CD4-positive, alpha-beta T cell treated with Interleukin-15 for 4 hours (primary cell): ENCODE measurements at places on chromosomes 7 and 10.

GRCh38 chr7:110017405-110017804, 1073.5 kb upstream of the LRRN3 start:
- no peak for DNase-seq

- no peak for DNase-seq
These were observed 330.7 kb downstream of the BMPER start for GRCh38 chr7:34236057-34236456.

DNA sequence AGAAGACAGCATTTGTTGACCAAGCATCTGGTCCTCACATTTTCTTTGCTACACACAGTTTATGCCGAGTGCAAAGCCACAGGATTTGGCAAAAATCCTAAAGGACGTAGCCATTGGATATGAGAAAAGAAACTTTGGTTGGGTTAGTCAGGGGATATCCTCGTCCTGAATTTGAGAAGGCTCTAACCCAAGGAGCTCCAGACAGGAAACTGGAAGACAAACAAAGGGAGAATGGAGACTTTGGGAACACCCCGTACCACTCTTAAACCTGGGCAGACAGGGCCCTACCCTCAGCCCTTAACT, 146.6 kb upstream of the FRMD4A start:
- no peak for DNase-seq

DNA sequence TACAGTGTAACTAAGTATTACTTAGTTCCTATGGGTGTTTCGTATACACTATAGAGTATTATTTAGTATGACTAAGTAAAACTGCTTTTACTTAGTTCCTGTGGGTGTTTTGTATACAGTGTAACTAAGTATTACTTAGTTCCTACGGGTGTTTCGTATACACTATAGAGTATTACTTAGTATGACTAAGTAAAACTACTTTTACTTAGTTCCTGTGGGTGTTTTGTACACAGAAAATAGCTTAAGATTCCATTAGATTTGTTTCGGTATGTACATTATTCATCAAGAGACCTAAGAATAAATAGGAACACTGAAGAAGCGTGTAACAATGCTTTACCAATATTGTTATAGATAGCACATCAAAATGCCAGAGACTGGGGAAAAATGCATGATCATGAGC, 25.0 kb downstream of the IGF2BP3 start:
- no peak for DNase-seq

- no peak for DNase-seq
These were observed 132.8 kb downstream of the PTPN20 start for GRCh38 chr10:47043928-47044538.

DNA sequence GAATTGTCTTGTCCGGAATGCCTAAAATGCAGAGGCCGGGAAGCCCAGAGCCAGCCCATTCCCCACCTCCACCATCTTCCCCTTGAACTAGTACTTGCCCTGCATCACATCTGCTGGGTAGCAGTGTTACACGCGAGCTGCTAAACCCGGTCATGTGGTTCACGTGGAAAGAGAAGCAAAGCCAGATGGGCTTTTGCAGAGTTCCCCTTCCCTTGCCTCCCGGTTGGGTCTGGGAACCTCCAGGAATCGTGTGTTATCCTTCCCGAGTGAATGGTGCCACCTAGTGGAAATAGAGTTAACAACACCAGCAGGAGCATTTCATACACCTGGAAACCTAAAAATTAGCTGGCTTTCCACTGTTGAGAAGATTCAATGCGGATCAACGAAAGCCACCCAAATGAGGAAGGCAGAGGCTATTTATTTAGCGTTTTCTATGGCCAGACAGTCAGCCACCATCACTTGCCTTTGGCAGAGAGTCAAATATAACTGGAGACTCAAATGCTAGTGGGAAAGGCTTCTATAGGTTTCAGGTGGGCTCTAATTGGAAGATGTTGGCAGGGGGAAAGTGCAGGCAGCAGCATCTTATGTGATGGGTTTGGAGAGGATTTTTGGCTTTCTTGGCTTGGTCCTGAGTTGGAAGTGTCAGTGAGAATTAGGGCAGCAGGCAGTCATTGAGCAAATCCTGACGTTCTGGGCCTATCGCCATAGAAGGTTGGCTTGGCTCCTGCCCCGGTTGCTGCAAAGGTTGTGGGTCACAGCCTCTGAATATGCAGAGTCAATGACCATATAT, 12.9 kb upstream of the DENND2A start:
- peak; percentile 54 for DNase-seq

GRCh38 chr7:91137788-91138368, 126.4 kb upstream of the FZD1 start:
- DNase-seq = no peak

- no peak for DNase-seq
These were observed 11.1 kb upstream of the HERPUD2 start for GRCh38 chr7:35705932-35706461.

GRCh38 chr10:6045314-6045848, 16.8 kb downstream of the IL2RA start:
- peak; percentile 74 for DNase-seq

DNA sequence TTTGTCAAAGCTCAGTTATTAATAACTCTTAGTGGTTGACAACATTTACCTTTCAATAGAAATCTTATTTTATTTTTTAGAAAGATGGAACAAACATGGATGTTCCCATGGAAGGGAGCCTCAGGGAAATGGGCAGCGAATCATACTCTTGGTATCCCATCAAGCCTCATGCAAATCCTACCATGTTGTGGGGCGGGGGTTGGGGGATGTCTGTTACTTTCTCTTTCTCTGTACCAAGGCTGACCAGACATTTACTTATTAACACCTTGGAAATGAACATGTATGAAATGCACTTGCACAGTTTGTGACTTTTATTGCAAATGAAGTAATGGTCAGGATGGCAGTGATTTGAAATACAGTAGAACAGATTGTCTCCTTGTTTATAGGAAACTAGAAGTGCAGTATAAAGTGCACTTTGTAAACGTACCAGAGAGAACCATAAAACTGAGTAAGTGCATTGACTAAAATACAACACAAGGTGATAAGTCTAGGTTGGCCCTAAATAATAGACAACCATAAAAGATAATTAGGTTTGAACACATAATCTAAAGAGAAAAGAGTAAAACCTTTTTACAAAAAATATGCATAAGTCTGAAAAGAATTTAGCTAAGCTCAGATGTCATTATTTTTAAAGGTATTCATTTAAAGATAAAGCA, 32.4 kb downstream of the SEMA3D start:
- DNase-seq = no peak

DNA sequence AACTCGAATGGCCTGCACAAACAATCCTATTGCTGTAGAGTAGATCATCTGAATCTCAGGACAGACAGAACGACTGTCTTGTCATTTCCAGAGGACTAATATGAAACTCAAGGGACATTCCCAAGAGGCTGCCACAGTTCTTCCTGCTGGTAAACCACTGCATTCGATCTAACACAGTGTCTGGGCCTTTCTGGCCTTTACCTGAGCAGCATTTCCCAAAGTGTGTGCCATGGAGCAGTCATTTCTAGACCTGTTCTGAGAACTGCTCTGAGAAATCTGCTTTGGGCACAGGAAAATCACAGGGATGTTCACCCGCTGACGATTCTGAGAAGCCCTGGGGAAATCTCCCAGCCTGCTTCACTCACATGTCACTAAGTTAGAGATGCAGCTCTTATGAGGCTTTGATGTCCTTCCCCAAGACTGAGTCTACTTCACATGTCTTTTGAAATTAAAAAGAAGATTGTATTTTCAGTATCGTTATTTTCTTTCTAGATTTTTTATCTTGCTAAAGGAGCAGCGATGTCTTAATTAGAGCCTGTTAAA, 18.4 kb downstream of the GPNMB start:
- DNase-seq = no peak

GRCh38 chr10:100419911-100420449, 42.8 kb upstream of the WNT8B start:
- no peak for DNase-seq

DNA sequence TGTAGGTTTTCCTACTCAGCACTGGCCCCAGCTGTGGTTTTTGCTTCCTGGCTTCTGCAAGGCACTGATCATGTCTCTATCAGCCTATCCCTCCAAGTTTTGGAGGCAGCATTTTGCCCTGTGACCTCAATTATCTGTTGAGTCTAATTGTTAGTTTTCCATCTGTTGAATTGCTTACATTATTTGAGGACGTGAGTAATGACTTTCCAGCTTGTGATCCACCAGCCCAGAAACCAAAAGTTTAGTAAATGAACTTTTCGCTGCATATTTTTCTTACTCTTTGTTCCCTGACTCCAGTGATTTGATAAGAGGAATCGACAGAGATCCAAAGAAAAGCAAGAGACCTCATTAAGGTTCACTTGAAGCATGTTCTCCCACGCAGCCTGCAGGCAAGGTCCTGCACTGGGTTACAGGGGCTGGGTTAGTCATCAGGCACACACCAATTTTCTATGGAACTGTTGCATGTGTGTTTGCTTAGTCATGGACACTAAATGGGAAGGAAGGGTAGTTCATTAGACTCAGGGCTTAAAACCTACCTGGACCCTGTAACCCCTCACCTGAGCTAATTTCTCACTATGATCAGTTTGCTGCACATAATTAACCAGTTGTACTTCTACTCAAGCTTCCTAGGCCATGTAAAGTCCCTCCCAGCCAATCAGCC, 57.2 kb downstream of the AKR1E2 start:
- DNase-seq = no peak

- peak; percentile 97 for DNase-seq
These were observed 38.2 kb downstream of the PRSS2 start for GRCh38 chr7:142808802-142809583.

- DNase-seq = no peak
These were observed 260.6 kb downstream of the KCNMA1 start for GRCh38 chr10:77377034-77377433.

DNA sequence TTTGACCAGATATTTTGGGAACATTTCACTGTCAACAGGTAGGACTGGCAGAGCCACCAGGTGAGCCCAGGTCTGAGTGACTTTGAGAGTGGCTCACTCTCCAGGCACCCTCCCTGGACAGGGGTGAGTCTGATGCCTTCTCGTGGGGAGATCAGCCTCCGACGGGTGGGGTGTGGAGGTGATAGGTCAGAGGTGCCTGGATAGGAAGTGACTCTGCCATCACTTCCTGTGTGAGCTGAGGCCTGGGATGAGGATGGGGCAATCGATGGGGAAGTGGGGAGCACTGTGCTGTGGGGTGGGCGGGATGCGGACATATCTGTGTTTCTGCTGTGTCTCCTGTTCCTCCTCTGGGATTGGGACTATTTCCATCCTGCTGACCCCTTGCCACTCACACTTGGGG, 34.6 kb downstream of the IFT22 start:
- no peak for DNase-seq

GRCh38 chr10:111934931-111935330, 248.6 kb downstream of the GPAM start:
- DNase-seq = no peak

DNA sequence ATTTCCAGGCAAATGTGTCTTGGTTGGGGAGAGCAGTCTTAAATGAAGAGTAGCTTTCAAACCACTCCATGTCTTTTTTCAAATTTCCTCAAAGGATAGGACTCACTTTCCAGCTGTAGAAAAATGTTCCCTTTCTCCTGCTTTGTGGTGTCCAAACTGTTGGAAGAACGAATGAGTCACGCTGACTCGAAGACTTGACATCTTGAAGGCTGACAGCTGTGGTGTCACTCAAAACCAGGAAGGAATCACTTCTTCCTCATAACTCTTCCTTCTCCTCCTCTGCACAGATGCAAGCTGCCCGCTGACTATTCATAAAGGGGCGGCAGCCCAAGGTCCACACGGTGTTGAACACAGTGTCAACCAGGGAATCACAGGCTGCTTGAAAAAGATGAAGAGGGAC, 19.2 kb downstream of the PLA2G12B start:
- no peak for DNase-seq

DNA sequence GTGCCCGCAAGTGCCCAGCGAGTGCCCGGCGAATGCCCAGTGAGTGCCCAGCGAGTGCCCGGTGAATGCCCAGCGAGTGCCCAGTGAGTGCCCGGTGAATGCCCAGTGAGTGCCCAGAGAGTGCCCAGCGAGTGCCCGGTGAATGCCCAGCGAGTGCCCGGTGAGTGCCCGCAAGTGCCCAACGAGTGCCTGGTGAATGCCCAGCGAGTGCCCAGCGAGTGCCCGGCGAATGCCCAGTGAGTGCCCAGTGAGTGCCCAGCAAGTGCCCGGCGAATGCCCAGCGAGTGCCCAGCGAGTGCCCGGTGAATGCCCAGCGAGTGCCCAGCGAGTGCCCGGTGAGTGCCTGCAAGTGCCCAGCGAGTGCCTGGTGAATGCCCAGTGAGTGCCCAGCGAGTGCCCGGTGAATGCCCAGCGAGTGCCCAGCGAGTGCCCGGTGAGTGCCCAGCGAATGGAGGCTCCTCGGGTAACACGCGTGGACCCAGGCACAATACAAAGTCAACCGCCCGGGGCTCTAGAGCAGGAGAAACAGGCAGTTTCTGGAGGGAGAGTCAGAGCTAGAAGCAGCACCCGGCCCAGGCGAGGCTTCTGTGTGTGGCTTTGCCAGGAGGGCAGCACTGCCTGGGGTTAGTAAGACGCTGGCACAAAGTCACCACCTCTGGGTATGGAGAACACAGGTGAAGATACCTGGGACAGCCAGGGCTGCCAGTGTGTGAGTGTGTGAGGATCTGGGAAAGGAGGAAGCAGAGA, 38.2 kb upstream of the CFAP46 start:
- no peak for DNase-seq

DNA sequence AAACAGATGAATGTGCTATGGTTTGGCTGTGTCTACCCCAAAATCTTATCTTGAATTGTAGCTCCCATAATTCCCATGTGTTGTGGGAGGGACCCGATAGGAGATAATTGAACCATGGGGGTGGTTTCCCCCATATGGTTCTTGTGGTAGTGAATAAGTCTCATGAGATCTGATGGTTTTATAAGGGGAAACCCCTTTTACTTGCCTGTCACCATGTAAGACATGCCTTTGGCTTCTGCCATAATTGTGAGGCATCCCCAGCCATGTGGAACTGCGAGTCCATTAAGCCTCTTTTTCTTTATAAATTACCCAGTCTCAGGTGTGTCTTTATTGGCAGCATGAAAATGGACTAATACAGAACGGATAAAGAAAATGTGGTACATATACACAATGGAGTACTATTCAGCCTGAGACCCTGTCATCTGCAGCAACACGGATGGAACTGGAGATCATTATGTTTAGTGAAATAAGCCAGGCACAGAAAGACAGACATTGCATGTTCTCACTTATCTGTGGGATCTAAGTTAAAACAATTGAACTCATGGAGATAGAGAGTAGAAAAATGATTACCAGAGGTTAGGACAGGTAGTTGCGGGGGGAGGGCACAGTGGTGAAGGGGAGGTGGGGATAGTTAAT, 587.6 kb upstream of the NRP1 start:
- no peak for DNase-seq

DNA sequence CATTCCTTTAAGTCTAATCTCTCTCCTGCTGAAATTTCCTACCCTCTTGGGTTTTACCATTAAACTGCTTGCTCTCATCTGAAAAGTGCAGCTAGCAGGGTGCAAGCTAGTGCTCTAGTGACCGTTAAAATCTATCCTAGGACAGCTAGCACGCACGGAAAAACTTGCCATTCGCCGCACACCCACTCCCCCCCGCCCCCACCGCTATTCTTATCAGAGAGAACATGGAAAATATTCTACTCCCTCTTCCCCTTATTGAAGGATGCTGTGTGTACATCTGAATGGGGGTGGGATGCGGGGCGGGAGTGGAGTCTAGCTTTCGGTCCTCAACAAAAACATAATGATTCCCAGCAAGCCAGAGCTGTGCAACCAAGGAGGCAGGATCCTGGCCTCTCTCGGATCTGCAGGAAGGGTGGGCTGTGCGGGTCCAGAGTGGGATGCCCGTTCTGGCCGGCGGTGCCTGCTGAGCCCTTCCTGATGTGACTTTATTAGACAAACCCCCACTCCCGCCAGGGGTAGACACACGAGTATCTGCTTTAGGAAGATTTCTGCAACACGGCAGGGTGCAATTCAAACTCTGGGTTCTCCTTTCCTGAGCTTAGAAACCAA, 1.1 kb upstream of the ADRA2A start:
- no peak for DNase-seq

- no peak for DNase-seq
These were observed 347.9 kb upstream of the MEOX2 start for GRCh38 chr7:16034353-16034752.
